ENCODE measurements at places on chromosomes 11 and 22. TPM values are rescaled to one million over a fixed set of nuclear protein-coding genes. Genes with fewer than 3 reads are reported as not detected.

GRCh38 chr11:62680825-62681240, 2.0 kb upstream of the UBXN1 start:
- DNase-seq, result peak; percentile 34

DNA sequence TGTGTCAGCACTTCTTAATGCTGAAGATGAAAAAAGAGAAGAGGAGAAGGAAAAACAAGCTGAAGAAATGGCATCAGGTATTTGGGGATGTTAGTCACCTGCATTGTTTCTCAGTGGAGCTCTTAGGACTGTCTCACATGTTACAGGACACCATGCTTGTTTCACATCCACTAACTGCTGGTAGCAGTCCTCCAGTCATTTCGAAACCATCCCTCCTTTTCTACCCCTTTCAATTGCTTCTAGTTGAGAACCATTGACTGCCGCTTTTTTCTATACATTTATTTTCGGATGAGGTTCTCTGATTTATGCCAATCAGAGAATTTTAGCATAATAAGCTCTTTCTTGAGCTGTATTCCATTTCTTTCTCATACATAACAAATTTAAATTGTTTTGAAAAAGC, 21.5 kb downstream of the BIRC2 start:
- DNase-seq, result no peak

- DNase-seq, result peak; percentile 84
Observed at GRCh38 chr11:120235024-120235628, 4.8 kb upstream of the POU2F3 start.

GRCh38 chr11:126830216-126830806, 170.3 kb downstream of the KIRREL3 start:
- DNase-seq, result no peak

GRCh38 chr22:31398231-31398630, 1.2 kb upstream of the DRG1 start:
- no peak for DNase-seq

- no peak for DNase-seq
Observed at GRCh38 chr11:18193010-18193409, 20.4 kb downstream of the MRGPRX4 start.

DNA sequence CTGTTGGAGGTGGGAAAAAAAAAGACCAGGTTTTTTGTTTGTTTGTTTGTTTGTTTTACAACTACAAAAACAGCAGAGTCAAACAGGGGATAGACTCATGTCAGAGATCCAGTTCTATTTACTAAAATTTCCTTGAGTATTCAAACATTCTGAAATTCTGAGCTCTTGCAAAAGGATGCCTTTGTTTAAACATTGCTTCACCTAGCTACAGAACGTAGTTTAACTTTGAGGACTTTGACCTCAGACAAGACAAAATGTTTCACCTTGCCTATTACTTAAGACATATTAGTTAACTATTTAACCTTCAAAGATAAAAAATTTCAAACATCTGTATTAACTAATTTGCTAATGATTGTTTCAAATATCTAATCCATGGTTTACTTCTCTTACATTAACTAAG, 36.1 kb upstream of the GLYATL2 start:
- no peak for DNase-seq

DNA sequence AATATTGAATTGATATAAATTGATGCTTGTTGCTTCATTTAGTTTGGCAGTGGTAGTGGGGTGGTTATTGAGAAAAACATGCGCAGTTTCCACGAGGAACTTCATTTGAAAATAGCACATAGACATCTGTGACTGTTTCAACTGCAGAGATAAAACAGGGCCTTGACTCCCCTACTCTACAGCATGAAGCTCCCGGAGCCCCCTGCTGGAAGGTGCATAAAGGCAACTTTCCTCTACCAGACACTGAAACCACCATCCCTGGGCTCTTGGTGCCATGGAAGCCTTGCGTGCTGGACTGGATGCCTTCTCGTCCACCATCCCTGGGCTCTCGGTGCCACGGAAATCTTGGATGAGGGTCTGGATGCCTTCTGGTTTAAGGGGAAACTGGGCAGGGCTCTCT, 195.9 kb downstream of the CSNK2A3 start:
- DNase-seq, result peak; percentile 21

- DNase-seq, result no peak
Observed at GRCh38 chr22:17140826-17141766, 18.0 kb downstream of the HDHD5 start.

DNA sequence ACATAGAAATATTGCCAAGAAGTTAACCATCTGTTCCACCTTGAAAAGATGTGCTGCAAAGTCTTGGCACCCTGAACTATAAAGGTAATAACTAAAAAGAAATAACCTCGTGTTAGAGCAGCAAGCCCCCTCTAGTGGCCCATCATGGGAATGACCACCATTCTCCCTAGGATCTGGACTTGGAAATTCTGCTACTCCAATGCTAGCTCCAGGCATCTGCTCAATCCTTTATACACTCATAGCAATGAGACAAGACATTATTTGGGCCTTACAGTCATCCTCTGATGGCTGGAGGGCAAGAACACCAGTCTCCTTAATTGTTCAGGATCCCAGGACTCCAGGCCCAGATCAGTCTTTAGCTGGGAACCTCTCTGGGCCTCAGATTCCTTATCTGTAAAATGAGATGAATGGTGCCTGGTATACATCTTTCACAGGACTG, 76.0 kb downstream of the CWC15 start:
- DNase-seq, result no peak

DNA sequence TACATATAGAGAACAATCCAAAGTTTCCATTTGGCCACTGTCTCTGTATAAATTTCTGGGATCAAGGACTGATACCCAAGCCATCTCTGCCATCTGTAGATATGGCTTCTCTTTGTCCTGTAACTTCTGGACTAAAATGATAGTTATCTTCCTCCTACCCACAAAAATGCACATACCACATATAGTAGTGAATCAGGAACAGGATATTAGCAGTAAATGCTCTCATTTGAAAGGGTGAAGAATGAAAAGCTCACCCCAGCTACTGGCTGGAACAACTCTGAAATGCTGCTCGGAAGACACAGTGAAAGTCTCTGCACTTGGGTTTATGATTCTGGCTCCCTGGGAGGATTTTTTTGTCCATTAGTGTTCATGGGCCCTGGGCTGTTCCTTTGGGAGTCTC, 856.4 kb upstream of the LRRC4C start:
- DNase-seq, result no peak

DNA sequence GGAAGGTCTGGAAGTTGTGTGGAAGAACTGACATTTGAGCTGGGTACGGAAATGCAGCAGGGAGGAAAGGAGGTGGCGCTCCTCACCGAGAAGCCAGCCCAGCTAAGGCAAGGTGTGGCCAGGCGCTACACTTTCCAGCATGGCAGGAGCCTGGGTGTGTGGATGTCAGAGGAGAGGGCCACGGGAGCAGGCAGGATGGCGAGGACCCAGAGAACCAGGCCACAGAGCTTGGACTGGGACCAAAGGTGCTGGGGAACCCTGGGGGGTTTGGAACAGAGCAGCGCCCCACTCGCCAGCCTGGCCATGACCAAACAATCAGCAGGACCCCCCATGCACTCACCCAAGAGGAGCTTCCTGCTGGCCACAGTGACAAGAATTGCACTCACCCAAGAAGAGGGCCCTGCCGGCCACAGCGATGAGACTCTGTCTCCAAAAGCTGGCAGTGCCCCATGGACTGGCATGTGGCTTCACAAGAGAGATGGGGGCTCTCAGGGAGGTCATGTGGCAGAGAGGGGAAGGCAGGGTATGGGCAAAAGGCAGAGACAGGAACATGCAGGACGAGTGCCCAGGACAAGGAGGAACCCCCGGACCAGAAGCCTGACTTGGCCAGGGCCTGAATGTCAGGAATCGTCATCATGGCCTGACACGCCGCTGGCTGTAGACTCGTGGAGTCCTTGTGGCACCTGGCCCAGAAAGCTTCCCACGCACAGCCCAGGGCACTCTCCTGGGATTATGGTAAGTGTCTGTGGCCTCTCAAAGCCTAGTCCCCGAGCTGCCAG, 45.4 kb downstream of the IGF2 start:
- DNase-seq, result peak; percentile 37

DNA sequence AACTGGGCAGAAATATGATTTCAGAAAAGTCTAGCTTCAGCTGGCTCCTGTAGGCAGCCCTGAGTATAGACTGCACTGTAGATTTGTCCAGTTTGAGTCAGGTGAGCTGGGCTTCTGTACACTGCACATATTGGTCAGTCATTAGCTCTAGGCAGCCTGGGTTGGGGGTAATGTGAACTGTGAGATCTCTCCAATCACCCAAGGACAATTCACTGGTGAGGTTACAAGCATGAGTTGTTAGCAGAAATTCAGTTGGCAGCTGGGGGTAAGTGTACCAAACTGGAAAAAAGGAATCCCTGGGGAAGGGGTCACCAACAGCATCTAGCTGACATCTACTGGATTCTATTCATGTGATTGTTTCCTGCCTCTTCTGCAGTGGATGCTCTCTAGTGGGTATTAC, 39.7 kb downstream of the MRGPRX2 start:
- DNase-seq, result no peak

DNA sequence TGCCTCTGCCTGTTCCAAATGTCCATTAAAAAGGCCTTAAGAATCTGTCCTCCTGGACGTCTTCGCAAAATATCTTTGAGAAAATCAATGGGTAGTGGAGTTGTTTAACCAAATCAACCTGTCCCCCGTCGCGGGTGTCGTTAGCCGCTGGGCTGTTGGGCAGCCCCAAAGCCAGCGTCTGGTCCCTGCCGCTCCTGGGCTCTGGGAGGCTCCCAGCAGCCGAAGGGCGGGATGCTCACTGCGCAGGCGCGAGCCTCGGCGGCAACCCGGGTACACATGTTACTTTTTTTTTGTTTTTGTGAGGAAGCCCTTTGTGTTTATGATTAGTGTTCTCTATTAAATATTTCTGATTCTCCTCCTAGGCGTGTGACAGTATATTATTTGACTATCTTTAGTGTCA, 12.6 kb downstream of the MMP10 start:
- DNase-seq, result peak; percentile 38

- DNase-seq, result no peak
Observed at GRCh38 chr22:49953027-49953679, 7.4 kb upstream of the PIM3 start.

DNA sequence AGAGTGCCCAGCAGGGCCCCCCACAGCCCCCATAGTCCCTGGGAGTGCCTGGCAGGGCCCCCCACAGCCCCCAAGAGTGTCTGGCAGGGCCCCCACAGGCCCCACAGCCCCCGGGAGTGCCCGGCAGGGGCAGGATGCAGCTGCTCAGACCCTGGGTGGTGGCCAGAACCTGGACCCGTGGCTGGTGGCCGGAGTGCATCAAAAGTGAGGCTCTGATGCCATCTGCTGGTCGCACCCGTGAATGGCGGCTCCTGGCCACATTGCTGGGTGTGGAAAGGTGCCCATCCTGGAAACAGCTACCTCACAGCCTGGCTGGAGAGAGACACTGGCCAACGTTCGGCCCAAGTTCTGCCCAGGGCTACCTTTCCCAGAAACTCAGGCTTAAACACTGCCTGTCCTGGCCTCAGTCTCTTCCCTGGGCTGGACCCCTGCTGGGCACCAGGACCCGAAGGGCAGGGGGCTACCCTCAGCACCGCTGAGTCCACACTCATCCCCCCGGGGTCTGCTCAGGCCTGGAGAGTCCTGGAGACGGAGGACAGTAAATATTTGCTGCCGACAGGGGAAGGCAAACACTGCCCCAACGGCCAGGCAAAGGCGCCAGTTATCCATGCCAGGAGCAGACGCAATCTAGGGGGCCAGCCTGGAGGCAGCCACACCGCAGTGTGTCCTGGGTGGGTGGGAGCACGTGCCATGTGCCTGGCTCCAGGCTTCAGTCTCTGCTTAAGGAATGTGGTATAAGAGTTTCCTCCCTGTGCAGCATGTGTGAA, 4.4 kb downstream of the INS start:
- DNase-seq, result peak; percentile 67

DNA sequence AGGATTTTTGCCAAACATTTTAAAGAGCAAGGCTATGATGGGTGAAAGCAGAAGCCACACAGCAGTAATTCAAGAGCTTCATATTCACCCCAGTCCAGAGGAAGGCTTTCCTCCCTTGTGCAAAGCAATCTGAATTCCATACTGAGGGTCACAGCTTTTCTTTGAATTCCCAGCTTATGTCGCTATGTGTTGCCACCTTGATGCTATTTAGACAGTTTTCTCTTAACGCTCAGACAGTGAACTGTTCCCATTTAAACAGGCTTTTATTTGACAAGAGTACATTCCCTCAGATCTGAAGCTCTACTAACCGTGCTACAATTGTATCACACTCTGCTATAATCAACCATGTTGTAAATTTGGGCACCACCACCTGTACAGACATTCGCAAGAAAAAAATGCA, 279.7 kb downstream of the CADM1 start:
- DNase-seq, result no peak

- DNase-seq, result no peak
Observed at GRCh38 chr22:45568213-45568612, 65.5 kb downstream of the FBLN1 start.

DNA sequence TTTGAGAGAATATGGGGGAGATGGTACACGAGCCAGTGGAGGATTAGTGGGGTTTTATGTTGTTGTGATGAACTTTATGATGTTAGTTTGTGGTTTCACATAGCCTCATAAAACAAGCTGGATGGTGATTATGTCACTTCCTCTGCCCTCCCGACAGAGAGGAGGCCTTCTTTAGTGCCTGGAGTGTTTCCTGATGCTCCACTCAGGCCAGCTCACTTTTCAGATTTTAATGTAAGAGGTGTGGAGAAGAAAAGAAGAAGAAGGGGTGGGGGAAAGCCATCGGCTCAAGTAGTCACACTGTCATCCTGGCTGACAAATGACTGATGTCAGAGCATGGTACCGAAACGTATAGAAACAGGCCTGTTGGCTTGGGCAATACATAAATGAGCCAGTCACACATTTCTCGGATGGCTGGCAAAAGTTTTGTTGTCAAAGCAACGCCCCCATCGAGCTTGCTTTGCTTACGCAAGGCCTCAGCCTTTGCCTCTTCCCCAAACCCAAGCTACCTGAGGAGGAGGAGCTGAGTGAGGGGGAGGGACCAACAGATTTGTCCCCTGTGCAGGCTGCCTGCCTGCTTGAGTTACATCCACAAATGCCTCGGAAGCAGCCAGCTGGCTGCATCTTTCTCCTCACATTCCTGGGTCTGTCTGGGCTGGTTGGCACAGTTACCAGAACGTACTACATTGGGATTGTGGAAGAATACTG, at the start of gene HEPHL1:
Gene HEPHL1 (plus strand): TSS at position 578 of the 705 bp plus-strand sequence. CDS start 15 bp downstream, at position 593.
- DNase-seq, result no peak

- no peak for DNase-seq
Observed at GRCh38 chr22:38104084-38104483, 6.4 kb downstream of the BAIAP2L2 start.

DNA sequence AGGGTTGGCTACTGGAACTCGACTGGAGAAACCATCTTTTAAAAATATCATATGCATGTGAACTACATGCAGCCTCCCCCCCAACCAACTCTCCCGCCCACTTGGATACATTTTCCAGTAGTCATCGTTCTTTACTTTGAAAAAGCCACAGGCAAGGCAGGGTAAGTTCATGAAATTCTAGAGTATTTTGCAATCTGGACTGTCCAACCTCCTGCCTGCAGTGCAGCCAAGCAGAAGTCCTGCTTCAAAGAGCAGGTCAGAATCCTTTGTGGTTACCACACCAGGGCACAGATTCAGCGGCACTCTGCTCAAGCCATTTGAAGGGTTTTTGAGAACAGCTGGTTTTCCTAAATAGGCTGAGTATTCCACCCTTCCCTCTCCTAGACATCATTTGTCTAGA, 12.1 kb downstream of the ELF5 start:
- DNase-seq, result no peak

GRCh38 chr11:134270250-134270714, 5.9 kb upstream of the GLB1L3 start:
- no peak for DNase-seq

The NAALAD2 gene
- 0.92 TPM for total RNA-seq

The OR52A1 gene
- not detected for total RNA-seq

The LRRC74B gene
- not detected for total RNA-seq

The OR51E2 gene
- total RNA-seq, result 11.0 TPM

The SPON1 gene
- total RNA-seq, result 64.2 TPM

The TRIM34 gene
- 11.9 TPM for total RNA-seq

The OR6M1 gene
- not detected for total RNA-seq

The APOBEC3B gene
- total RNA-seq, result 23.6 TPM

The MRPL16 gene
- 51.5 TPM for total RNA-seq
